Urinary bladder (tissue), 4 donors: ENCODE measurements at places on chromosomes 12 and 14.

DNA sequence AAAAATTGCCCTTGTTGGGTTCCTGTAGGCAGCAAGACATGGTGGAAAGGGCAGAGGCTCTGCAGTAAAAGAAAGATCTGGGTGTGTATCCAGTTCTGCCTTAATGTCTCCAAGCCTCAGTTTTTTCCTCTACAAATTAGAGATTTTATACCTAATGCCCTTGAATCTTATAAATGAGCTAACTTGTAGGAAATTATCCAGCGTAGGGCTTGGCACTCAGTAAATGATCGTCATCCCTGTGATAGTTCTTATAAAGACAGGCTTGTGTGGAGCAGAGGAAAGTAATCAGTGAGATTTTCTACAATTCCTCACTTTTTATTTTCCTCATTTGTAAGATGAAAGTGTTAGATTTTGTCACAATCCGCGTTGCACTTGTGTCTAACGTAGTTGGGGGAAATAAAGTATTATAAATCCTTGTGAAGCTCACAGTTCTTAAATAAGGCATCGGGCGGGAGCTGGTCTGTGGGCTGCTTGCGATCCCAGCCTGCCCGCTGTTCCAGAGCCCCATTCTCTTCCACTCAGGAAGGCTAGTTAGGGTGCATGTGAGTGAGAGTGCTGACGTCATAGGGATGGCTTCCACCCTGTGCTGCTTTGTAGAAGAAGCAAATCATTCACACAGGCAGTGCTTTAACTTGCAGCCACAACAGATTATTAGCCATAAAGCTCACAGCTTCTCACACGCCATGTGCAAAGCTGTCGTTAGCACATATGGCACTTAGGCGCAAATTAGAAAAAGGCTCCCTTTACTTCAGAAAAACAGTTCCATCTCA, 87.6 kb downstream of the EML1 start:
- DNase-seq, result no peak

DNA sequence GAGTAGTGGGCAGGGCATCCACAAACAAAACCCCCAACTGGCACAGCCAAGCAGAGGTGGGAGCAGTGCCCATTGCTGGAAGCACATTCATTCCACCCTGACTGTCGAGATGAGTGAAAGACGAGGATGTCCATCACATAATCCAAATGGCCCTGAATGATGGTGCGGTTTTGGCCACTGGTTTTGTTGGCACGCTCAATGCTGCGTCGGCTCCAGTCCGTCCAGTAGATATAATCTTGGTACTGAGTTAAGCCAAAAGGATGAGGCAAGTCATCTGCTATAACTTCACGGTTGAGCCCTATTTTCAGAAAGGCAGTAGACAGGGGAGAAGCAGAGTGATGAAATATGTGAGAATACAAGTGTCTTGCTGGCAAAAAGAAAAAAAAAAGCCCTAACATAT, 88.1 kb downstream of the BCL2L14 start:
- DNase-seq, result no peak

- DNase-seq, result no peak
These were observed 23.5 kb upstream of the PLEKHG3 start for GRCh38 chr14:64680714-64681065.

GRCh38 chr14:80109055-80109454, 102.2 kb downstream of the DIO2 start:
- no peak for DNase-seq

GRCh38 chr14:67059596-67059995, 129.6 kb upstream of the GARIN2 start:
- no peak for DNase-seq

DNA sequence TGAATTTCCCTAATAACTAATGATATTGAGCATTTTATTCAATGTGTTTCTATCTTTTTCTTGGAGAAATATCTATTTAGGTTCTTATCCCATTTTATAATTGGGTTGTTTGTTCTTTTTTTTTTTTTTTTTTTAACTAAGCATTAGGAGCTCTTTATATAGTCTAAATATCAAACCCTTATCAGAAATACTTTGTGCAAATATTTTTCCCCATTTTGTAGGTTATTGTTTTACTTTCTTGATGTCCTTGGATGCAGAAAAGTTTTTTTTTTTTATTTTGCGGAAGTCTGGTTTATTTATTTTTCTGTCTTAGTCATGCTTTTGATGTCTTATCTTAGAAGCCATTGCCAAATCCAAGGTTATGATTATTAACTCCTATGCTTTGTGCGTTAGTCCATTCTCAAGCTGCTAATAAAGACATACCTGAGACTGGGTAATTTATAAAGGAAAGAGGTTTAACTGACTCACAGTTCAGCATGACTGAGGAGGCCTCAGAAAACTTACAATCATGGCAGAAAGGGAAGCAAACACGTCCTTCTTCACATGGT, 434.3 kb upstream of the TBX3 start:
- no peak for DNase-seq

- DNase-seq, result no peak
These were observed 43.0 kb downstream of the AREL1 start for GRCh38 chr14:74669846-74670245.

GRCh38 chr12:4069670-4070010, 196.4 kb upstream of the PARP11 start:
- DNase-seq, result no peak

DNA sequence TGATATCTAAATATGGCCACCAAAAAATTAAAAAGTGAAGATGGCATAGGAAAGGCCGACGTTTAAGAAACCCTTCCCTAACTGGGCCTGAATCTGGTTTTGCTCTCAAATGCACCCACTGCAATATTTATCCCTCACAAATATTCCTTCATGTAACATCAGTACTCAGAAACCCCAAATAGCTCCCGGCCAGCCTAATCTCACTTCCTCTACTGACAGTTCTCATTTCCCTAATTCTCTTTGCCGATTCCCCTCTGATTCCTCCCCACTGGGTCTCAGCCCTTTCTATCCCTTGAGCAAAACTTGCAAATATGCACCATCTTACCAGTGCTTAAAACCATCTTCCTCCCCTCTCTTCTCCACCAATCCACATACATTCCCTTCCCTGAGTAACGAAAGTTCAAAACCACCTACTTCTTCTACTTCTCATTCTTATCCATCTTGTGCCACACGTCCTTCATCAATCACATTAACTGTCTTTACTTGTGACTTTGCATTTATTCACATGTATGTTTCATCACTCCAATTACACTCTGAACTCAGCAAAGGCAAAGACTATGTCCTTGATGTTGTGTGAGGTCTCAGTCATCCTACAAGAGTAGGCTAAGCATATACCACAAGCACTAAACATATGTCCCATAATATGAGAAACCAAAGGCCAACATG, 23.1 kb downstream of the KCNK10 start:
- no peak for DNase-seq

GRCh38 chr12:304805-305204, 42.2 kb upstream of the SLC6A13 start:
- no peak for DNase-seq

GRCh38 chr12:116376354-116377193, 99.1 kb upstream of the MED13L start:
- DNase-seq, result no peak
